ENCODE measurements at places on chromosomes 4 and X.

DNA sequence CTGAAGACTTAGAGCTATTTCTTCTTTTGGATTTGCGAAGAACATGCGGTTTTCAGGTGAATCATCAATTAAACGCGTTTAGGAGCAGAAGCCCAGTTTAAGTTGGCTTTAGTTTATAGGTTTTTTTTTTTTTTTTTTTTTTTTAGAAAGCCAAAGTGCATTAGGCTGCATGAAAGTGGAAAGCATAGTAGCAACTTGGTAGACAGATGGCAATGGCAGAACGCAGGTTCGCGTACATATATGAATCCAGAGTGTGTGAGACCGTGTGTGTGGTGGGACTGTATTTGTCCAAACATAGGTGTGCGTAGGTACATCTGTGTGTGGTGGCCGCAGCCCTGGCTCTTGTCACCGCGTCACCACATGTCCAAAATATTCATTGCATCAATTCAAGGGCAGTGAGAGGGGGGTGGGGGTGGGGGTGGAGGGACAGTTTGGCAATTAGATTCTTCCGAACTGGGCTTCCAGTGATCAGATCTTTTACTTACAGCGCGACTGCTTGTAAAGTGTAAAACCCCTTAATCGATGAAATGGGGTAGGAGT, 901 bp downstream of the JADE1 start:
- DNase-seq, result no peak

DNA sequence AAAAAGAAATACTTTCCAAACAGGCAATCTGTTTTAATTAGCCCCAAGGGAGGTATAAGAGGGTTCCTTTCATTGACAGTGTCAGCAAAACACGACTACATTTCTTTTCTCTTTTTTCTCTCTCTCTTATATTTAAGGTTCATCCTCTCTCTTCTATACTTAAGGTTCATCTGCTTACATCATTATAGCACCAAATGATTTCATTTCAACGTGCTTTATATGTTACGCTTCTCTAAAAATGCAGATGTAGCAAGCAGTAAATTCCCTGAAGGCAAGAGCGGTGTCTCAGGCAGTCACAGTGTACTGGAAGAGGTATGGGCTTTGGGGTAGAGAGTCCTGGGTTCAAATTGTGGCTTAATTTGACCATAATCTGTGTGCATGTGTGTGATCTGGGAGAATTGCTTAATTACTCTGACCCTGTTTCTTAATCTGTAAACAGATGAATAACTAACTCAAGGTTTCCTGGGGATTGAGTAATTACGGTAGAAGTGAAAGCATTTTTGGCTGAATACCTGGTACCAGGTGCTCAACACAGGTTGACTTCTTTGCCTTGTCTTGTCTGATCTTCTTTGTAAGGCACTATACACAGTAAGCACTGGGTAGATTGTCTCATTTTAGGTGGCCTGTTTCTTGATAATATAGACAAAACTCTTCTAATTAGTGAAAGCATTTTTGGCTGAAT, 180.8 kb downstream of the SPRY1 start:
- DNase-seq, result no peak

DNA sequence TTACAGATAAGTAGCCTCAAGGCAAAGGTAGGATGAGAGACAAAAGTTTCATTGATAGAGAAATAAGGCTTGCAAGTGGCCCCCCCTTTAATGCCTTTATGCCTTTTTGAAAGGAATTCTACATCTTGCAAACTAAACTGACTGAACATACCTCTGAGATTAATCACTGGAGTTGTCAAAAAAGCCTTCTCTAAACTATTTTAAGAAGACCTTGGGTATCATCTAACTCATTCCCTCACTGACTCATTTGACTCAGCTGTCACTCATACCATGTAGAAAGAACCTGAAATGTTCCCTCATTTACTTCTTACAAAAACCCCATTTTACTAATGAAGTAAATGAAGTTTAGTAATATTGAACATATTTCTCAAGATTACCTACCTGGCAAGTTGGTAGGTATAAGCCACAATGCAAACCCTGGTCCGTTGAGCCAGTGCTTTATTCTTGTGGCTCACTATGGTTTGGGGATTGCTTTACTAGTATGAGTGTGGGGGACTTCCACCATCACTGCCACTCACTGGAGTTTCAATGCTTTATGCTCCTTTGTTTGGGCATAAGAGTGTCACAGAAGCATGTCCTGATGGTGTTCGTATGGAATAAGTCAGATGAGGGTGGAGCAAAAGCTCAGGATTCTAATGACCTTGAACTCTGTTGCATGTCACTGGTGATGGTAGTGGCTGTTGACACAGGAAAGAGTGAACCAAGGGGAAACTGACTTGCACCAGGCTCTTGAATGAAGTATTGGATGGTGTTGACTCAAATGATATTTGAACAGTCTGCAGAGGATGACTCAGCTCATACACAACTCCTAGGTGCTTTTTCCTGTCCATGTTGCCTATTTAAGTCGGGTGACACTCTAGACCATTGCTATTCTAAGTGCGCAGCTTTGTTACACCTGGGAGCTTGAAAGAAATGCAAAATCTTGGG, 305.5 kb upstream of the EMCN start:
- no peak for DNase-seq

DNA sequence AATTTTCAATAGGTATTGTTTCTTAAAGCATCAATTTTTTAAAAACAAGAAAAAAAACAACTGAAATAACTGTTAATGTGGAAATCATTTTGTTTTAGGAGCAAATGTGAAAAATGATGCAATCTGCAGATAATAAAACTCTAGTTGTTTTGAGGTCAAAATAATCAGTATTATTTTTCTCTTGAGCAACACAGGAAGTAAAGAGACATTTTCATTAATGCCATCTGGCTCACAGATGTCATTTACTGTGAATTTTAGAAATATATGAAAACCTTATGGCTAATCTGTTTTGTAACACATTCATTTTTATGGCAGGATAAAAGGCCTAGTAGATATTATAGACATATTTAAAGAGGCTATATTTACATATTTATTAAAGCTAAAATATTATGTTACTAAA, 141.6 kb downstream of the PCDH18 start:
- DNase-seq, result no peak

DNA sequence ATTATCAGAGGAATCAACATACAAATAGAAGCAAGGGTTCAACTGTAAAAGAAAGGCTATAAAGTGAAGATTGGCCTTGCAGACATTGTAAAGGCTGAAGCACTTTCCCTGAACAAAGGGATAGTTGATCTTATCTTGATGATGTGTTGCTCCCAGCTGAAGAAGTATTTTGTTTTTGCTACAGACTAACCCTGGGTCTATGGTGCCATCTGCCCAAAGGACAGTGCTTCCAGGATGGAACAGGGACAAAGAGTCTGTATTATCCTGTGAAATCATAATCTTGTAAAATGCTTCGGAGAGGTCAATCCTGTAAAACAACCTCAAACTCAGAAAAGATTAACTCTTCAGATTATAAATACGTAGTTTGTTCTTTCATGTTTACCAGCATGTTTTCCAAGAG, 251.7 kb upstream of the ANKRD50 start:
- DNase-seq, result no peak

GRCh38 chr4:54185866-54186265, 43.2 kb upstream of the PDGFRA start:
- DNase-seq, result no peak

GRCh38 chrX:77658886-77659285, 127.1 kb downstream of the ATRX start:
- DNase-seq, result no peak

GRCh38 chr4:180768610-180769009, 1474.6 kb upstream of the TENM3 start:
- no peak for DNase-seq

- no peak for DNase-seq
Measured at GRCh38 chr4:73309211-73309610, 50.6 kb upstream of the ANKRD17 start.

DNA sequence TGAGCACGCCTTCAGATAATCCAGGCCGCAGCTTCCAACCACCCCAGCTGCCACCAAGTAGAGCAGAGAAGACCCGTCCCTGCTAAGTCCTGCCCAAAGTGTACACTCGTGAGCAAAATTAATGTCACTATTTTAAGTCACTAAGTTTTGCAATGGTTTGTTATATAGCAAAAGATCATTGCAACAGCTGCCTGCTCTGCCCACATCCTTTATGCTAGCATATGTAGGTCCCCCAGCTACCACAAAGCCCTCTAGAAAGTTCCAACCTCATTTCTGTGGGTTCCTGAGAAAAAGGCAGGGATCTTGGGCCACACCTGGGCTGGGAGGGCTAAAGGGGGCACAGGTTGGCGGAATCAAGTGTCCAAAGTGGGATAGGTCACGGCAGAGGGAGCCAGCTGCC, 346.9 kb downstream of the BCOR start:
- DNase-seq, result no peak

DNA sequence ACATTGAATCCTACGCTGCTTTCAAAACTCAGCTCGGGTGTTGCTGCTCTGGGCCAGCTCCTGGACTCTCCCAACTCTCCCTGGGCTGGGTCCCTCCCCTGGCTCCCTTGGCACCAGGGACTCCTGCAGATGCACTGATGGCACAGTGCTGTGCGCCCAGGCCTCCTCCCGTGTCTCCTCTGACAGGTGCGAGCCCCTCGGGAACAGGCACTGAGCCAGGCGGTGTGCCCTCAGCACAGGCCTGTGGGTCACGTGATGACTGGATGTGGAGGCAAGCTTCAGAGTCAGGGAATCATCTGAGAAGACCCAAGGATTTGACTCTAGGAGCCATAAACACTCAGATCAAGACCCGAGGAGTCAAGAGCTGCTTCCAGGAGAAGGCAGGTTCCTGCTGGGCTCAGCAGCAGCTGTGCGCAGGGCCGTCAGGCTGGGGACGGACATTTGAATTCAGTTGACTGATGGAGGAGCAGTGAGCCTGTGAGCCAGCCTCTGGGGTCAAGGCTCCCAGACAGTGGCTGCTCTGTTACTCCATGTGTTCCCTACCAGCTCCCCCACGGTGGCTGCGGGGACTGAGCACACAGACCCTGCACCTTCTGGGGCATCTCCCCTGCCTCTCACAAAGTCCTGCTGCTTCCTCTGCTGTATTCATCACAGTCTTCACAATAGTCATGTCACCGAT, 33.0 kb downstream of the NAT8L start:
- DNase-seq, result no peak

Measured in stimulated activated CD8-positive, alpha-beta memory T cell treated with anti-CD3 and anti-CD28 coated beads, Interleukin-12 subunit alpha, Interleukin-12 subunit beta, amount 100 ng/mL, for 1 hour (primary cell).